ENCODE measurements at places on chromosomes 1 and 21.

GRCh38 chr1:18606443-18607288 is 24.0 kb upstream of the PAX7 start:
- no peak for DNase-seq

- DNase-seq: no peak
Measured at GRCh38 chr1:69492286-69492685, 75.4 kb upstream of the LRRC7 start.

DNA sequence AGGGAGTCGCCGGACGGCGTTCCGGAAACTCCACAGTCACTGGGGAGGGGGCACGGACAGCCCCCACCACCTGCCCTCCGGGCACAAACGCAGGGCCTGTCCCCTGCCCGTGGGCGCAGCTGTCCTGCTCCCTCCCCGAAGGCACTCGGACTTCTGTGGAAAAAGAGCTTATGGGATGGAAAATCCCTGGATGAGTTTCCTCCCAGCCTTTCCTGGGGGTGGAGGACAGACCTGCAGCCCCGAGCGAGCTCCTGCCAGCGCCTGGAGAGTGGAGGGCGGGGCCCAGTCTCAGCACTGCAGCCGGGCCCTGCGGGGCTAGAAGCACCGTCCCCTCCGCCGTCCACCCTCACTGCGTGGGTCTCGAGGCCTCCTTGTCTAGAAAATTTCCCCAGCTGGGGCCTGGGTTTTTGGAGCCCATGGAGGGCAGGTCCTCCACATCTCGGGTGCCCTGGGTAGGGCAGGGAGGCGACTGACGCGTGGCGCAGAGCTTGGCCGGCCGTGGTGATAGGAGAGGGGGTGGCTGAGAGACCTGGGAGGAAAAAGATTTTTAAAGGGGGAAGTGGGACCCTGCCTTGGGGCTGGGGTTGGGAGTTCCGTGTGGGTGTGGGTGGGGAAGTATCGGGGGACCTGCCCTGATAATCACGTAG is 6.4 kb upstream of the COL6A1 start:
- no peak for DNase-seq

GRCh38 chr1:99268021-99268420 is 3.7 kb downstream of the PLPPR4 start:
- DNase-seq: no peak

GRCh38 chr1:2466958-2467554 is 9.0 kb upstream of the PLCH2 start:
- DNase-seq: no peak

GRCh38 chr1:209379280-209379679 is 204.2 kb upstream of the CAMK1G start:
- no peak for DNase-seq

GRCh38 chr1:85502625-85503083 is 37.7 kb upstream of the DDAH1 start:
- no peak for DNase-seq

DNA sequence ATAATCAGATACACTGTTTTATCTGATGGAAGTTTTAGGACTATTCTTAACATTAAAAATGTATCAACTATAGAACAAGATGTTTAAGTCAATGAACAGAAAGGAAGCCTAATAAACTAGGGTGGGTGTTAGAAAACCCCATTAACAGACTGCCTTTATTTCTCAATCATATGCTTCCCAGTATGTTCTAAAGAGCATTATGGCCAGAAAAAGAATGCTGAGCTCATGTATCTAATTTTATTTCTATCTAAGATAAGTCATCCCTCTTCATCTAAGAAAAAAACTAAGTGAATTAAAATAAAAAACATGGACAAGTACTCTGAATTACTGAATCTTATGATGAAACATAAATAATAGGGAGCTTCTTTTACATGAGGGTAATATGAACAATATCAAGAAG is 86.5 kb upstream of the TTC39A start:
- DNase-seq: no peak

DNA sequence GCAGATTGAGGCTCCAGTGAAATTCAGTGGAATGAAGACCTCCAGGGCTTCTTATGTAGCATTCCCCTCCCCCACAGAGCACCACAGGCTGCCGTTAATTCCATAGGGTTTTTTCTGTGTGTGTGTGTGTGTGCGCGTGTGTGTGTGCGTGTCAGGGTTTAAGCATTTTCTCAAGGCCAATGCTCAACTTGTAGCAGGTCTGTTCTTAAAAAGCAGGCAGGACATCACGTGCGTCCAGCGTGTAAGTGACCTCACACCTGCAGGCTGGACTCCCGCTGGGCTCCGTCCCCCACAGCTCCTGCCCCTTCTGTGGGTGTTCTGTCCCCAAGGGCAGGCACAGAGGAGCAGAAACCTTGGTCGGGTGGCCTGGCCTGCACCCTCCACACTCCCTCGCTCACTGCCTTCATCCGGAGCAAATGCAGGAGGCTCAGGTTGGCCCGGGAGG is 5.3 kb downstream of the PRDM16 start:
- DNase-seq: no peak

DNA sequence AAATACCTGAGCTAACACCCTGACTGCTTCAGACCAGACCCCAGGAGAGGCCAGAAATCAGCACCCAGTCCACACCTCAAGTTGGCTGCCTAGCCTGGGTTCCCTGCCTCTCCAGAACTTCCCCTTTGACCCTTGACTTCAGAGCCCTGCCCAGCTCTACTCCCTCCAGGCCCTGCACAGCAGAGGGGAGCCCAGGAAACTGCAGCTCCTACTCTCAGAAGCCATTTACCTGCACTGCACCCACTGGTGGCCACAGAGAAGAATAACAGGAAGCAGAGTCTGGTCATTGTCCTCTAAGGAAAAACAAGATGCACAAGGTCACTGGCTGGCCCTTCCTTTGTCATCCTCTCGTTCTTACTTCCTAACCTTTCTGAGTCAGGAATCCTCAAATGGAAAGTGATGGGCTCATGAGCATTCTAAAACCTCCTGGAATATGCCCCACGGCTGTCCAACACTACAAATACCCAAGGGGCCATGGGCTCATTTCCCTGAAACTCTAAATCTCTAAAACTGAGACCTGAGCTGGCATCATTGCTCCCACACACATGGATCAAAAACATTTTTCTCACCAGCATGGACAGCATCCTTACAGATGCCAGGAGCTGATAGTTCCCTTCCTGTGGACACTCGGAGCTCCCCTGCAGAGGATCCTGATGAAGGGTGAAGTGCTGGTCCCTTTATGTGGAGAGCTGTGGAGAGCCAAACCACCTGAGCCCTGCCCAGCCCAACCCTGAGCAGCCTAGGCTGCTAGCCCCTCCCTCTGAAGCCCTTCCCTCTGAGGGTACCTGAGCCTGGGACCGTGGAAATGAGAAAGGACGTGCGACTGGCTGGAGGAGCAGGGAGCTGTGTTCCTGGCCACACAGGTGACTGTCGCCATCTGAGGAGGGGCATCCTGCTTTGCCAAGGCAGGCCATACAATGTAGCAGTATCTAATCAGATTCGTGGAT is at the start of gene ITLN2:
Gene ITLN2, minus strand, starts transcription at position 652 of the 947 bp plus-strand sequence. Its CDS starts 68 bp downstream, at position 584.
- DNase-seq: no peak
